ENCODE measurements at places on chromosomes 3 and 15. TPM values are rescaled to one million over a fixed set of nuclear protein-coding genes. Genes with fewer than 3 reads are reported as not detected.

DNA sequence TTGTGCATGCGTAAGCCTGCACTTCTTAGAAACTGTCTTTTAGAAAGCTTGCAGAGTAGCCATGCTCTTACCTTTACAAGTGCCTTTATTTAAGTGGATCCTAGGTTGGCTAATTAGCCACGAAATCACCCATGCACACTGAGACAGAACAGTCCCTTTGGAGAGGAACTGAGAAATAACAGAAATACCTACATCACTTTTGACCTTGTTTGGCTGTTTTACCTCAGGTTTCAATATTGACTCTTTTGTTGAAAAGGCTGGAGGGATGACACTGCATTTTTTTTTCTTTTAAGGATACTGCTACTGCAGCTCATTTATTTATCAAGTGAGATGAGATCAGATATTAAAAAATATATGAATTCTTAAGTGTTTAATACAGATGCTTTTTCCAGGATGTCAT, 155.6 kb upstream of the GOLIM4 start:
- DNase-seq: no peak

GRCh38 chr3:155303540-155304097, 10.1 kb upstream of the STRIT1 start:
- DNase-seq: no peak

DNA sequence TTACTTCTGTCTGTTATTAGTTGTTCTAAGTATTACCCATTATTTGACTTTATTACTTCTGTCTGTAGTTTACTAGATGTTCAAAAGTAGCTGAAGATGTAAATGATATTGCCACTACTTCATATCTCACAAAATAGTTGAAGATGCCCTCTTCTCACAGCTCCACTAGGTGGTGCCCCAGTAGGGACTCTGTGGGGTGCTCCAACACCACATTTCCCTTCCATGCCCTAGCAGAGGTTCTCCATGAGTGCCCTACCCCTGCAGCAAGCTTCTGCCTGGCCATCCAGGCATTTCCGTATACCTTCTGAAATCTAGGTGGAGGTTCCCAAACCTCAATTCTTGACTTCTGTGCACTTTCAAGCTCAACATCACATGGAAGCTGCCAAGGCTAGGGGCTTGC, 80.8 kb downstream of the KCNH8 start:
- no peak for DNase-seq

- no peak for DNase-seq
These were observed 8.3 kb downstream of the TF start for GRCh38 chr3:133754455-133754854.

DNA sequence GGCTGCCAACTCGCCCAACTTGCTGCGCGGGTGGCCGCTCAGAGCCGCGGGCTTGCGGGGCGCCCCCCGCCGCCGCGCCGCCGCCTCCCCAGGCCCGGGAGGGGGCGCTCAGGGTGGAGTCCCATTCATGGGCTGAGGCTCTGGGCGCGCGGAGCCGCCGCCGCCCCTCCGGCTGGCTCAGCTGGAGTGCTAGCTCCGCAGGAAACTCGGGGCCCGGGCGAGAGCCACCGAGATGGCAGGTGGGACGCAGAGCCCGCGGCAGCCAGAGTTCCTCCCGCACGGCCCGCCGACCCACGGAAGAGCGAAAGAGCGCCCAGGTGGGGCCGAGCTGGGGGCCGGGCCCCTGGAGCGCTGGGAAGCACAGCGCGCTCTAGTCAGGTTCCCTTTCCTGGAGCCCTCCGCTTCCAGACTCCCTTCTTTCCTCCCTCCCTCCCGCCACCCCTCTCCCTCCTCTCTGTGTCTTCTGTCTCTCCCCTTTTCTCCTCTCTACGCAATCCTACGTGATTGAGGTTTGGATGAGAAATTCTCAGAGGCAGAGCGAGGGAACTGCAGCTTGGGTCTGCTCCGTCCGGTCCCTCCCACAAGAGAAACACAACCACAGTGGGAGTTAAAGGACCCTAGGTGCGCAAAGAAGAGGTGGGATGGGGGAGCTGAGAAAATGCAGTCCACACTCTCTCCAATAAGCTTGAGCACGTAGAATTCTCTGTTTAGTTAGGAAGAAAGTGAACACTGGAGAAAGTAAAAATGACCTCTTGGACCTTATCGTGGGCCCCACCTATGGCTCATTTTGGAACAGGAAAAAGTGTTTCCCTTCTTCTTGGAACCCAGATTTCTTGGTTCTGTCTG, 317.3 kb downstream of the FGF12 start:
- DNase-seq: peak; percentile 68

DNA sequence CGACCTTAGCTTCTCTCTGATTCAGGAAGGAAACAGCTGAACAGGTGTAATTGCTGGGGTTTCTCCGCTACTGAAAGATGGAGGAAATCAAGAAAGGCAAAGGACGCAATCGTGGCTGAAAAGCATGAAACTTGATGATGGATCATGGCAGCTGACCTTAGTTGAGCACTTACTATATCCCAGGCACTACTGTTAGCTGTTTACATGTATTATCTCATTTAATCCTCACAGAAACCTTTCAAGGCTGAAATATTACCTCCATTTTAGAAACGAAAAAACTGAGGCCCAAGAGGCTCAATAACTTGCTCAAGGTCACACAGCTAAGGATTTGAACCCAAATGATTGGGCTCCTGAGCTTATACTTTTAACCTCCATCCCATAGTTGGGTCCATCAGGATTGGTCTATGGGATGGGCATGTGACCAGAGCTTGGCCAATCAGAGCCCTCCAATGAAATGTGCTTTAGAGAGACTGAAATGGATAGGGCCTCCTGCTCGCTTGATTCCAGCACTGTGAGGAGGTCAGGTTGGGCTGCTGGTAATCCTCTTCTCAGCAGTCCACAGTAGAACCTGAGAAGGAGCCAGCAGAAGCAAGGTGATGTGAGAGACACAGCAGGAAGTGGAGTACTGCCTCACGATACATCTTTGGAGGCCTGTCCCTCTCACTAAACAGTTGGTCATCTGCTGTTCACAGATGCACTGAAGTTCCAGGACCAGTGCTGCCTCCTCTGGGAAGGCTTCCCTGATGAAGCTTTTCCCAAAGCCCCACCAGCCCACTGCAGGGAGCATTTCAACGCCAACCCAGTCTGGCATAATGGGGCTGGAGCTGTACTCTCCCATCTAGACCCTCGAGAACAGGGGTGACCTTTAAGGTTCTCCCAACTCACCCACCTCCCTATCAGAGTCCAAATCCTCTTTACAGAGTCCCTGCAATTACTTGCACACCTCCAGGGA, 10.4 kb downstream of the CLN6 start:
- no peak for DNase-seq

DNA sequence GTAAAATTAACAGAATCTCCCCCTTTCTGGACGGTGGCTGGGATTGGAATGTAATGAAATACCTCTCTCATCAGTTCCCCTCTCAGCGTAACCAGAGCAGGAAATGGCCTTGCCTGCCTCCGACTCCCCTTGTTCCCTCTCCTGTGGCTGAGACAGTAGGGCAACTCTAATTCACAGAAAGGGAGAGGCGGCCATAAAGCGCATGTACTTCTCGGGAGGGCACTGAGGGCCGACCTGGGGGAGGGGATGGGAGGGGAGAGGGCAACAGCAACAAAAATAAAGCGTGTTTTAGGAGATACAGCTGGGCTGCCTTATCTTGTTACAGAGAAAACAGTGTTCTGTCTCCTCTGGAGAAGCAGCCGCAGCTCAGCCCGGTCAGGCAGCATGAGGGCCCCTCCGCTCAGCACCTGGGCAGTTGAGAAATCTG, 783.3 kb upstream of the ARRDC4 start:
- DNase-seq: no peak

The CELF6 gene
- 0.36 TPM for total RNA-seq

The SKOR1 gene
- 0.36 TPM for total RNA-seq

The GNL3 gene
- 111 TPM for total RNA-seq

The SOX14 gene
- total RNA-seq: not detected
